CMK (cell line): ENCODE measurements at places on chromosomes 16 and 17.

- DNase-seq = no peak
Measured at GRCh38 chr17:4598776-4599504, 14.6 kb downstream of the SMTNL2 start.

DNA sequence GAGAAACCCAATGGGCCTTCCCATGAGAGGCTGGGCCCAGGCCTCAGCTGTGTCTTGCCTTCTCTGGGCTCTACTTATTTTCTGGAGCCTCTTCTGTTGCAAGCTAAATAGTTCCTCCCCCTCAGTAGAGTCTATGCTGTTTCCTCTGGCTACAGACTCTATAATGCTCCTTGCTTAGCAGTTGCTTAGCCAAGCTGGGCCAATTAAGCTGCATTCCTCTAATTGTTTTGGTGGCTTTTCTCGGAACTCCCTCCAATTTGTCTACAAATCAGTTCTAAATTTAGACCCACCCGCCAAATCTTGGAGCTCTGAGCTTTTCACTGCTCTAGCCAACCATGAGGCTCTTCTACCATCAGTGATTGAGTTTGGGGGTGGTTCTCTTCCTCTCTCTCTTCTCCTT is 302.7 kb upstream of the ASIC2 start:
- DNase-seq = no peak

DNA sequence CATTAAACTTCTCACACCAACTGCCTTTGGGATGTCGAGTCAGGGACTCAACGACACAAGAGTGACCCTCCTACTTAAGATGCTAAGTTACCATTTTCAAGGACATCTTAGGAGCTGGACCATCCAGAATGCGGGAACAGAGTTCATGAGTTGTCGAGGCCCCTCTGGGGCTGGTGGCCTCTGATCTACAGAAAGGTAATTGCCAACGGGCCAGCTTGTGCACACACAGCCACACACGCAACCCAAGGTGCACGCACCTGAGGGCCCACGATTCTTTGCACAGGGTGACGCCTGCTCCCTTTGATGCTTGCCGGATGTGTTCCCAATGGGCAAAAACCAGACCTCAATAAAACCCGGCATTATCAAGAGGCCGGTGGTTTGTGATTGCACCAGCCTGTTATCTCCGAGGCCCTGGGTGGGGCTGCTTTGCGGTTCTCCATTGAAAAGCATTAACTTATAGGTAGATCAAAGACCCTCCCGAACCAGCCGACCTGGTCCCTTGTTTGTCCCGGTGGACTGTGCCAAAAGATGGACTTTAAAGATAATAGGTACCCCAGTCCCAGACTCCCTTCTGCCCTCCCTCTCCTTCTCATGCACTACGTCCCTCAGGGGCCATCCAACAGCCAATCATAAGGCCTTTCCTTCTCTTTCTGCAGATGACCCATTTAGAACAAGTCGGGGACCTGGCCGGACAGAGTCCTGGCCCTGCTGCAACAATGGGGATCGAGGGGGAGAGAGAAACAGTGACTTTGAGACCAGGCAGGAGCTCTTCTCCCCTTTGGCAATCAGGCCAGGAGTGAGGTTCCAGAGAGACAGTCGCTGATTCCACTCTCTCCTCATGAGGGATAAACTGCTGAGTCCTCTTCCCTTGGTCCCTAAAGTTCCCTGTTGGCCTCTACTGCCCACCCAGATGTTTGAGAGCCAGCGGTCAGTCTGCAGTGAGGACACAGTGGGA is 292.5 kb downstream of the SOX9 start:
- DNase-seq = no peak

- DNase-seq = peak; percentile 36
Measured at GRCh38 chr17:79925242-79925957, 86.2 kb upstream of the CBX4 start.

GRCh38 chr17:50063561-50064252 is 7.8 kb downstream of the ITGA3 start:
- no peak for DNase-seq

- no peak for DNase-seq
Measured at GRCh38 chr16:75262800-75263127, 11.3 kb upstream of the BCAR1 start.

- no peak for DNase-seq
Measured at GRCh38 chr17:5747964-5748363, 163.7 kb upstream of the NLRP1 start.

GRCh38 chr17:47066095-47066494 is 87.0 kb upstream of the RPRML start:
- DNase-seq = no peak

DNA sequence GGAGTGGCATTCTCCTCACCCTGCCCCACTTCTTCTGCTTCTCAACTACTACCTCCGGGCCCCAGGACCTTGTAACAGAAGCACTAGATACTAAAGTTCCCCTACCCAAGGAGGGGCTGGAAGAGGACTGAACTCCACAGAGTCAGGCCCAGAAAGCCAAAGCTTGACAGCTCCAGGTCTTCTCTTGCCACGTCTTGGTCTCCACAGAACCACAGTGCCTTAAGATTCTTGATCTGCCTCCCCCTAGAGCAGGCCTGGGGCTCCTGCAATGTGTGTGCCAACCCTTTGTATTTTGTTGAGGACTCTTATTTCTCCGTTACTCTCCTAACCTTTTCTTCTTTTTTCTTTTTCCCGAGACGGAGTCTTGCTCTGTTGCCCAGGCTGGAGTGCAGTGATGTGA is 4.0 kb downstream of the SLC16A13 start:
- no peak for DNase-seq

DNA sequence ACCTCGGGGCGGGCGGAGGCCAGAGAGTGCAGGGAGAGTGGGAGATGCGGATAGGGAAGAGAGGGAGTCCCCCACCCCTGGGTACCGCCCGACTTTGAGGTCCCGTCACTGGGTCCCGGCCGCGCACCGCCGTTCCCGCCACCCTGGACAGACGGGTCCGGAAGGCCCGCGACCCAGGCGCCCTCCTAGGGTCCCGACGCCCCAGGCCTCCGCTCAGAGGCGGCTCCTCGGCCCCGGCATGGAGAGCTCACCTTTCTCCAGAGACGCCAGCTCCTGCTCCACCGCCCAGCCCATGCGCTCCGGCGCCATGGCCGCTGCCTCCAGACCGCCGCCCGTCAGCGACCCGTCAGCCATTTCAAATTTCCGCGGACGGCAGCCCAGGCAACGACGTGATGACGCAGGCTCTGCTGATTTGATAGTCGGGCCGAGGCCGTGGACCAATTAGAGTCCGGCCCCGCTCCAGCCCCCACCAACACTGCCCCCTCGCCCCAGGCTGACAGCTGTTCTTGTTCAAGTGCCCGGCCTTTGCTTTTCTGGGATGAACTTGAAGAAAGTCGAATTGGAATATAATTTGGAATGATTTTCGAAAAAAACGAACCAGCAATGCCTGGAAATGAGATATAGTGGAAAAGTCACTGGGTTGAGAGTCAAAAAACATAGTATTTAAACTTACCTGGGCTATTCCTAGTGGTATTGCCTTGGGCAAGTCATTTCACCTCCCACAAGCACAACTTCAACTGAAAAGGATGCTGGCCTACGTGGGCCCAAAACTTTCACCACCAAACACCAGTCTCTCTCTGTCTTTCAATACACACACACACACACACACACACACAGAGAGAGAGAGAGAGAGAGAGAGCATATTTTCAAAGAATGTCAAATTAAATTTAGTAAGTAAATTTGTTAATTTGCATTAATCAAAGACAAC is at the start of gene SHCBP1:
SHCBP1 (minus strand) TSS at position 374 of the 928 bp plus-strand sequence; CDS start at position 354, 20 bp downstream.
- DNase-seq = no peak

GRCh38 chr17:60744355-60744966 is 66.8 kb downstream of the BCAS3 start:
- no peak for DNase-seq

- no peak for DNase-seq
Measured at GRCh38 chr16:79839466-79840341, 239.2 kb upstream of the MAF start.

GRCh38 chr17:38605841-38606645 is at the start of gene SRCIN1:
Gene SRCIN1 (minus strand): TSS chr17:38605952. CDS start chr17:38605705, 247 bp downstream.
- no peak for DNase-seq

DNA sequence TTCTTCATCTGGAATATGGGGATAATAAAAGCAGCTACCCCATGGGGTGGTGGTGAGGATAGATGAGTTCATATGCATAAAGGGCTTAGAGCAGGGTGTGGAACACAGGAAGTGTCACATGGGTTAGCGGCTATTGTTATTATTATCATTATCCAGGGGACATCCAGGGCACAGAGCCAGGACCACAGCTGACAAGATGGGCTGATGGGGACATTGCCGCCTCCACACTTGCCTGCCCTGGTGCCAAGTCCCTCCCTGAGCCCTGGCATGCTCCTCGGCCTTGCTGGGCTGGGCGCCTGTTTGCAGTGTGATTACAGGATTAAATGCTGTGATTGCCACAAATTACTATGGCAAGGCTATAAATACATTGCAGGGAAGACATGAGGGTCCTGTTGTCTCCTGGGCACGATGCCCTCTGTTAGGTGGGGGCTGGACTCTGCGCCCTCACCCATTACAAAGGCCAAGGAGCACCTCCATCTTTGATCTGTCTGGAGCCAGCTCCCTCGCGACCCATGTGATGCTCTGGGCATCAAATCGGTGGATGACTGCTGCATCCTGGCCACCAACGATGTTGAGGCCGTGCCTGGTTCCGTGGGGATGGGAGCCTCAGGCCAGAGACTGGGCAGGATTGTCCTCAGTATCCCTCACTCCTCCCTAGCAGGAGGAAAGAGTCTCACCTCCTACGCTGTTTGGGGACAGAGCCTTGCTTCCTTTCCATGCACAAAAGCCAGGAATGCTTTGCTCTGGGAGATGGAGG is 43.2 kb downstream of the PIMREG start:
- DNase-seq = no peak

DNA sequence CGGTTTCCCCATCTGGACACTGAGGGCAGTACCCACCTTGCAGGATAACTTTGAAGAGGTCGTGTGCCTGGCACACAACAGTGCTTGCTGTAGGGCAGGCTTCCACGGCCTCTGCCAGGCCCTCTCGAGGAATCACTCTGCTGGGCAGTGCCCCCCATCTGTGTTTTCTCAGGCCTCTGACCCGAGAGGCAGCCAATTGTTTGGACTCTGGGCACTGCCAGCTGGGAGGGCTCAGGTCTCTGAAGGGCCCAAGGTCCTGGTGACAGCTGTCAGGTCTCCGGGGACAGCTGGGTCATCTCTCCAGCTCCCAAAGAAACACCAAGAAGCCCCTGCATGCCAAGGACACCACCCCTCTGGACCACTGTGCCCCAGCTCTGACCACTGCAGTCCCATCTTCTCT is 1.0 kb upstream of the RAB26 start:
- no peak for DNase-seq

- no peak for DNase-seq
Measured at GRCh38 chr17:74244548-74244947, 29.5 kb upstream of the DNAI2 start.

GRCh38 chr16:85040685-85041084 is 13.1 kb downstream of the KIAA0513 start:
- DNase-seq = no peak

DNA sequence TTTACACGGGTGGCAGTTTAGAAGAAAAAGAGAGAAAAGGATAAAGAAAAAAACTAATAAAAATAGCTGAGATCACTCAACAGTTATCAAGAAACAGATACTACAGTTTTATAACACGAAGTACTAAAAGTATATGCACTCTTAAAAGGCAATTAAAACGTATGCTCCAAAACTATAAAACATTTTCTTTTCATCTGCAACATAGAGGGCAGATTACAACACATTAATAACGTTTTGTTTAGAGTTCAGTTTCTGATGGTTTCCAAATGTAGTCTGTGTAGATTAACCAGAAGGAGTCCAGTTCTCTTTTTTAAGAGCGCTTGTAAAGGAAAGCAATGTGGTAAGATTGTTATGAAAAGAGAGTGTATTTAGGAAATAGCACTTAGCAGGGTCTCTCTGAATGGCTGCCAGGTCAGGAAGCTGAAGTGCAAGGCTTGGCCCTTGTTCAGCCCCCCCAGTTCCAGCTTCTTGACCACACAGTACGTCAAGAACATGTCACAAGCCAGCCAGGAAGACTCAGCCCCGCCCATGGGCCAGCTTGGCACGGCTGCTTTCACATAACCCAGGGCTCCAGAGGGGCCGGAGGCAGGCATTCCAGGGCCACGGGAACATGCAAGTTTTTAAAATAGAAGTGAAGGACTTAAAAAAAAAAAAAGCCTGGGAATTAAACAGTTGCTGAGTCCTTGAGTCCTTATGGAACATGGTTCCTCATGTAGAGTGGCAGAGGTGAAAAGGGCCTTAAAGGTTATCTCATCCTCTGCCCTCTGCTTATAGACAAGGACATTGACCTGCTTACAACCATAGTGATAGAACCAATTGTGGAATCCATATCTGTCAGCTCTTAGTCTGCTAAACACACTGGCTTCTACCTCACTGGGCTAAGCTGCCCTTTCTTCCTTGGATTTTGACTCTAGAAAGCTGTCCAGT is 147.4 kb upstream of the TBX2 start:
- DNase-seq = peak; percentile 52

DNA sequence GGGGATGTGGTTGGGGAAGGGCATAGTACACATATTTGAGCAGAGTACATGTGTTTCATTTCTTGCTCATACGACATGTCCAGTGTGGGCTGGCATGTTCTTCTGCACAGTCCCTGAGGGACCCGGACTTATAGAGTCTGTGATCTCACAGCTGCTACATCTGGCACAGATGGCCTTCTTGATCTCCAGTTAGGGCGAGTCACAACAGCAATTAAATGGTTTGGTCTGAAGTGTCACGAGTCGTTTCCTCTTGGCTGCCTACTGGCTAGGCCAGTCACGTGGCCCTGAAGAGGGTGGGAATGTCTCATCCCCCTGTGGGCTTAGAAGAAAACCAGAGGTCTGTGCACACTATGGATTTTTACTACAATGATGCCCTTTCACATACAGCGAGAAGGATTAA is 443.6 kb downstream of the WWOX start:
- no peak for DNase-seq

- no peak for DNase-seq
Measured at GRCh38 chr17:1713878-1714426, 3.8 kb upstream of the TLCD2 start.

DNA sequence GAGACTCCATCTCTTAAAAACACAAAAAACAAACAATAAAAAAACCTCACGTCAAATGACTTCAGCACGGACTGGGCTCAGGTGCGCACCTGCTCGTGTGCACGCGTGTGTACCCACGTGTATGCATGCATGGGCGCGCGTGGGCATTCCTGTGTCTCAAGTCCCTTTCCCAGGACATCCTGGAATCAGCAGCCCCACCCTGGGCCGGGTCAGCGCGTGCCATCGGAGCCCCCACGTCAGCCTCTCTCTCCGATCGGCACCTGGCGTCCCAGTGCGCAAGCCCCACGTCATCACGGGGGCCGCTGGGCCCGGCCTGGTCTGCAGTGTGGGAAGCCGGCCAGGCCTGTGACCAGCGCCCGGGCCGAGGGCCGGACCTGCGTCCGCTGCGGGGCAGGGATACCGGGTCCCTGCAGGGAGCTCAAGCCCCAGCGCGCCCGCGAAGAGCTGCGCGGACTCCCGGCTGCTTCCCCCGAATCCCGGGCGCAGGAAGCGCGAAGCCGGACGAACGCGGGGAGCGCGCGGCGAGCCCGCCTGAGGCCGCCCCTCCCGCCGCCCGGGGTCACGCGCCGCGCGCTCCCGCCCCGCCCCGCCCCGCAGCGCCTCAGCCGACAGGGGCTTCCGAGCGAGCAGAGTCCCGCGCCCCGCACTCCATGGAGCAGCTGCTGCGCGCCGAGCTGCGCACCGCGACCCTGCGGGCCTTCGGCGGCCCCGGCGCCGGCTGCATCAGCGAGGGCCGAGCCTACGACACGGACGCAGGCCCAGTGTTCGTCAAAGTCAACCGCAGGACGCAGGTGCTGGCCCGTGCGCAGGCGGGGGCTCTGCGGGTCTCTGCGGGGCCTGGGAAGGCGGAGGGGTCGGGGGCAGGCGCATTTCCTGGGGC is at the start of gene FN3K:
FN3K (plus strand) TSS at position 629 of the 880 bp plus-strand sequence; CDS start at position 651, 22 bp downstream.
- DNase-seq = no peak
